ENCODE measurements at places on chromosomes 1 and 21.

- no peak for DNase-seq
Observed at GRCh38 chr1:247376659-247377058, 39.3 kb upstream of the NLRP3 start.

GRCh38 chr1:214271174-214271858, 9.6 kb upstream of the SMYD2 start:
- no peak for DNase-seq

GRCh38 chr1:101592845-101593244, 356.0 kb downstream of the S1PR1 start:
- DNase-seq = no peak

GRCh38 chr1:156072251-156072650, 10.0 kb downstream of the MEX3A start:
- no peak for DNase-seq

- no peak for DNase-seq
Observed at GRCh38 chr21:43195121-43196021, 26.6 kb downstream of the CRYAA start.

DNA sequence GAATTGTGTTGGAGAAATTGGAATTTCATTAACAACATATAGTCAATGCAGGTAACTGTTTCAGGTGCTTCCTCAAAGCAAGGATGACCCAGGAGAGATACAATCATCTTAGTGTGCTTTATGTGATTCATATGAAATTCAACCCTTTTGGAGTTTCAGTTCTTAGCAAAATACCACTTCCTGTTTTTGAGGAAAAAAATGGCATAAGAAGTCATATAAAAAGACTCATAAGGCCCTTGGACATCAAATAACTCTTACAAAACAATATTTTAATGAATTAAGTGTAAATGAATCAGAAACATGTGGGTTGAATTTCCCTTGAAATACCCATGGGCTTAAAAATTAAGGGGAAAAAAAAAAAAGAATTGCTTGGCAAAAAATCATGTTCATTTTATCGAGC, 926.6 kb downstream of the LTN1 start:
- DNase-seq = no peak

DNA sequence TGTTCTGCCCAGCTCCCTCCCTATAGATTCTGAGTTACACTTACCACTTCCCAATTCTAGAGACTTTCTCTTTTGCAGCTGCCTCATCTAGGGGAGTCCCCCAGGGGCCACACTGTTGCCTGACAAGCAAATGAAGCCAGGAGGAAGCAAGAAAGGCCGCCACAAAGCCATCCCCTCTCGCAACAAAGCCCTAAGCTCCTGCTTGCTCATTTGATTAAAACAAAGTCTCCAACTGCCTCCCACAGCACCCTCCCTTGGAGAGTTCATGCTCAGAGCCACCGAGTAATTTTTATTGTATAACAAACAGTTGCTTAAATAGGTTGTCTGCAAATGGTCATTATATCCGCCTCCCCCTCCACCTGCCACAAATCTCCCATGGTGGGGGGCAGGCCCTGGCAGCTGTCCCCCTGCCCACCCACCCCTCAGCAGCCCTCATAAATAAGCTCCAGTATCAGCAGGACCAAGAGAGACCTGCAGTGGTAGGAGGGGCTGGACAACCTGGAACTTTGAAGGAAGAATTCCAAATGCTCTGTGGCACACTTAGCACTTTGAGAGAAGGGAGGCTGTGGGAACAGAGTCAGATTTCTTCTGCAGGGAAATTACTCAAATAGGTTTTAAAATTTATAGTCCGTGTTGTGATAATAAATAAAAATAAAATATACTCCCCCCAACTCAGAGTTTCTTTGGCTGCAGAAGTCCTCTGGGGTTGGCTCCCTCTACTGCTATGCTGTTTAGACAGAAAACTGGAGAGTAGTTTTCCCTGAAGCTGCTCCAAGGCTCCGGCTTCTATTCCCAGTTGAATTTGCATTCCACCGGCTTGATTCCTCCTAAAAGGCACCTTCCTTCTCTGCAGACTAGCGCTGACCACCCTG, 237.5 kb downstream of the TTLL7 start:
- DNase-seq = no peak

DNA sequence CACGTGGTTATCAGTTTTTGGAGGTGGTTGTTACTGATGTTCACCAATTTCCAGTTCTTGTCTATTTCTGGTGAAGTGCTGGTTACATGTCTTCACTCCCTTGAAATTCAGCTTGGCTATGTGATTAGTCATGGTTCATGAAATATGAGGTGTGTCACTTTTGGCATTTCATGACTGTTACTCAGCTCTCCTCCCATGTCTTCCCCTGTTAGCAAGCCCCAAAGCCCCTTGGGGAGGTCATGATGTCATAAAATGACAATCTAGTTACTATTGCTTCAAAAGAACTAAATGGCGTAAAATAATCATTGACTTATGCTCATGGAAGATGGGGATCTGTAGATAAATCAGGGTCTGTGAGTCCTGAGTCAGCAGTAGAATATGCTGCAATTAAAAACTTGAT, 425.1 kb downstream of the SETD4 start:
- DNase-seq = no peak

DNA sequence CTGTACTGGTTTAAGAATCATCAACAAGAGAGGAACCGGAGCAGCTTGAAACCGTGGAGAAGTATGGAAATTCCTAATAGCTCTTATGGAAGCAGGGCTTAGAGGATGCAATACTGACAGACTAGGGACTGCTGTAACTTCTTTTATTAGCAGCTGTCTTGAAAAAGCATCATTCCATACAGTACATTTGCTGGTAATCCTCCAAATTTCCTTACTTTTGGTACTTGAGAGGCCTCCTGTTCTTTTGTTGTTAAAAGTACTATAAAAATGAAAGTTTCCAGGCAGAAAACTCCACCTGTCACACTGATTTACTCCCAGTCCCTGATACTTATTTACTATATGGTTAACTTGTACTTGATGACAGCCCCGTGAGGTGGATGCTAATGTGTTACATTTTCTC, 7.7 kb downstream of the OMA1 start:
- DNase-seq = no peak

GRCh38 chr1:236140705-236141446, 1.5 kb upstream of the GPR137B start:
- no peak for DNase-seq

GRCh38 chr1:230103306-230104173, 36.5 kb downstream of the GALNT2 start:
- no peak for DNase-seq

DNA sequence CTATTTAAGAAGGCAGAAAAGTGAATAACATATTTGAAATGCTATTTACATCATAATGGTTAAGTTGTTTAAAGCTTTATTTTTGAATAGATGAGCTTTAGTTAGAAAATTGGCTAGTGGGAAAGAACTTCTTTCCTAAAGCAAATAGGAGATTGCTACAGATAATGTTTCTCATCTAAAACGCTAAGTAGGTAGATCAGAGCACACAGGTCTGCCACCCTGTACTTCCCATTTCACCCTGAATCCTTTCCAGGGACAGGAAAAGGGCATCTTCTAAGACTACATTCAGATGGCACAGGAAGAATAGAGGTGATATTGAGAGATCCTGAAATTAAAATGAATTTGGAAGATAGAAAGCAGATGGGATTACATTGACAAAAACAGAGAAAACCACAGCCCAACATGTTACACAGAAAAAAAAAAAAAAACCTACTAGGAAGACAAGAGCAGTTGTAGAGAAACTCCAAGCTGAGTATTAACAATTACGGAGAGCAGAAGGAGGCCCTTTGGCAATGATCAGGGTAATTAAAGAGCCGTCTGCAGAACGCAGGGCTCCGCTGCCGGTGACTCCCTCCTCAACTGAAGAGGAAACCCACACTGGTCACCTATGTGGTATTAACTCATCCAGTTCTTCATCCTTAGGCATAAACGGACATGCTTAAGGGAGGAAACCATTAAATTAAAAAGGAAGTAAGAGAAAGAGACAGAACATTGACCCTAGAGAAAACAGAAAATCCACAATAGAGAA, 53.6 kb upstream of the MAP10 start:
- DNase-seq = no peak

DNA sequence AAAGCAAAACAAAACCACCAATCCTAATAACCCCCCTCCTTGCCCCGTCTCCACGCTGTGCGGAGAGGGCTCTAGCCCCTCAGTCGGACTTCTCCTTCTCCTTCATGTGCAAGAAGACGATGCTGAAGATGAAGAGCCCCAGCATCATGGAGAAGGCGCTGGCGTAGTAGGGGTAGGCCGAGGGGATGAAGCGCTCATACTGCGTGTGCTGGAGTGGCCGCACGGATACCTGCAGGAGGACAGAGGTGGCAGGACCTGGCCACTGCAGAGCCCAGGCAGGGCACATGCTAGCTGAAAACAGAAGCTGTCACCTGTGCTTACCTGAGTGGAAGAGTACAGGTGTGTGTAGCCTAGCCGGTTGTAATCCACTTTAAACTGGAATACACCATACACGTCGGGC, 8.9 kb downstream of the DDOST start:
- no peak for DNase-seq

DNA sequence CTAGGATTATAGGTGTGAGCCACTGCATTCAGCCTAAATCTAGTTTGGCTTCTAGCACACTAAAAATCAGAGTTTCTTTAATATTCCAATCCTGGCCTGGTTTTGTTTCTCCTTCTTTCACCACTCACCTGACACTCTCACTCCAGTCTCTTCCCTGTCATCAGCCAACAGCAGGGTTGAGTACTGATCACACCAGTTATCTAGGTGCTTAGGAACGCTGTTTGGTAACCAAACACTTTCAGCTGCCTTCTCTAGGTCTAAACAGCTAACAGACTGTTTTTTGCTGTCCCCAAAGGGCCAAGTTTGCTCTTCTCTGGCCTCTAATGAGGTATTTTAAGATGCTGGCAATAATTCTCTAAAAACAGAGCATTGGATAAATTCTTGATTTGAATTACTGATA, 17.7 kb upstream of the FRRS1 start:
- DNase-seq = no peak

DNA sequence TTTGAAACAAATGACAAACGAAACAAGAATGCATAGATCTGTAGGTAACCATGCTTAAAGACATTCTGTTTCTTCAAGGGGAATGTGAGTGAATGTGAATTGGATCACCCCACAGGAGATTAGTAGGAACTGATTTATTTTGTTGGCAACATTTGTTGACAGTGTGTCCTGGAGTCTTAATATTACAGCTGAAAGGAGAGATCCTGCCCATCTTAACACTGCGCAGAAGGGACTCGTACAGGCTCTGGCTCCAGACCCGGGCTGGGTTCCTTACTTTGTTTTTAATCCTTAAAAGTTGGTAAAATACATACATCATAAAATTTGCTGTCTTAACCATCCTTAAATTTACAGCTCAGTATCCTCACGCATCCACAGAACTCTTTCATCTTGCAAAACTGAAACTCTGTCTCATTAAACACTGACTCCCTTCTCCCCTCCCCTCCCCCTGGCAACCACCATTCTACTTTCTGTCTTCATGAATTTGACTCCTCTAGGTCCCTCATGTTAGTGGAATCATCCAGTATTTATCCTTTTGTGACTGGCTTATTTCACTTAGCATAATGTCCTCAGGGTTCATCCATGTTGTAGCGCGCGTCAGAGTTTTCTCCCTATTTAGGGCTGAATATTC, 74.1 kb downstream of the GALNT2 start:
- no peak for DNase-seq

DNA sequence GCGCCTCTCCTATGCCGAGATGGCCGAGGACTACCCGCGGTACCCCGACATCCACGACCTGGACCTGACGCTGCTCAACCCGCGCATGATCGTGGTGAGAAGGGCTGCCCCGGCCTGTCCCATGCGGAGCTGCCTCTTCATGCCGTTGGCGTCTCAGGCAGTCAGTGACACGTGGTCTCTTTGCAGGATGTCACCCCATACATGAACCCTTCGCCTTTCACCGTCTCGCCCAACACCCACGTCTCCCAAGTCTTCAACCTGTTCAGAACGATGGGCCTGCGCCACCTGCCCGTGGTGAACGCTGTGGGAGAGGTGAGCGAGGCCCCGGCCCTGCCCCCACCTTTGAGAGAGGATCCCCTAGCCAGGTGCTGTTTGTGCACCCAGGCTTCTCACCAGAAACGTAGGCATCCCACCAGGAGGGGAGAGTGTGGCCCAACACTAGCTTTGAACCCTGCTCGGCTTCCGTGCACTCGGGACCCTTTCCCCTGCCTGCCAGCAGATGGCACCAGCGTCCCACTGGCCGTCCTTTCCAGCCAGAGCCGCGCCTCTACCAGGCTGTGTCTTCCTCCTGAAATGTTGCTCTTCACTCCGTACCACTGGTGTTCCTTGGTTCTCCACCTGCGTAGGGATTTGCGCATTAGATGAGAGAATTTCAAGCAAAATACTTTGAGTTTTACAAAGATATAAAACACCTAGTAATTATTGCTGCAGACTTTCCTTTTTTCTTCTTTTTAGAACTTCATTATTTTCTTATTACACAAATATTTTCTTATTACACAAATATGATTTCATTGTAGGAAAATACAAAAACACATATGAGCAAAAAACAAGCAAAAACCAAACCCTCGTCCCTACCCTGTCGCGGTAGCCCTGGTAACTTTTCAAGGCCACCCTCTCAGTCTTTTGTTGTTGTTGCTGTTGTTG, 9.0 kb downstream of the NPPA start:
- DNase-seq = no peak

- no peak for DNase-seq
Observed at GRCh38 chr1:6961905-6962477, 176.7 kb downstream of the CAMTA1 start.

GRCh38 chr1:212980123-212980785, 29.9 kb downstream of the VASH2 start:
- no peak for DNase-seq

DNA sequence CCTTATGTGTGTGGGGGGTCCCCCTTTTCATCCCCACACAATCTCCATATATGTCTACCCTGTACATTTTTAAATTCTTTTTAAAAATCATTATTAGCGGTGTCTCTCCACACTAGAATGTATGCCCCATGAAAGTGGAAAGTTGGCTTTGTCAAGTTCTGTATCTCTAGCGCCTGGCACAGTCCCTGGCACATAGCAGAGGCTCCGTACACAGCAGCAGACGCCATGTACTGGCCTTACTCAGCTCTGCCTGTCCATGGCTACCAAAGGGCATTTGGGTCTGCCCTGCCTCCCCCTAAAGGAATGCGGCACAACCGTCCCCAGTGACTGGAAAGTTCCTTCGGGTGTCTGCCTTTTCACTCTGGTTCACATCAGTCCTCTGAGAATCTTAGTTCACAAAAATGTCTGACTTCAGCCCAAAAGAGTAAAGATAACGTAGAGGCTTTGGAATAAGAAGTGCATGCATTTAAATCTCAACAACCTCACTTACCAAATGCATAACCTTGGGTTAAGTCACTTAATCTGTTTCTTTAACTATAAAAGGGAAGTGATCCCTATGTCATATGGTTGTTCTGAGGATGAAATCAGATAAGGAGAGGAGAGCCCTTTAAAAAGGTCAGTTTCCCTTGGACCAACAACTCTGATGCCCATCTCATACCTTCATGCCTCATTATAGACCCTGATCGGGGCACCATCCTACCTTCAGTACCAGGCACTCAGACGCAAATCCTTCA, 61.1 kb downstream of the CD46 start:
- DNase-seq = no peak

- no peak for DNase-seq
Observed at GRCh38 chr1:171142416-171143385, 42.4 kb upstream of the FMO2 start.

Data from cortex of kidney (tissue), 1 donor.